SK-N-DZ (cell line): ENCODE measurements at places on chromosomes 2 and 18.

DNA sequence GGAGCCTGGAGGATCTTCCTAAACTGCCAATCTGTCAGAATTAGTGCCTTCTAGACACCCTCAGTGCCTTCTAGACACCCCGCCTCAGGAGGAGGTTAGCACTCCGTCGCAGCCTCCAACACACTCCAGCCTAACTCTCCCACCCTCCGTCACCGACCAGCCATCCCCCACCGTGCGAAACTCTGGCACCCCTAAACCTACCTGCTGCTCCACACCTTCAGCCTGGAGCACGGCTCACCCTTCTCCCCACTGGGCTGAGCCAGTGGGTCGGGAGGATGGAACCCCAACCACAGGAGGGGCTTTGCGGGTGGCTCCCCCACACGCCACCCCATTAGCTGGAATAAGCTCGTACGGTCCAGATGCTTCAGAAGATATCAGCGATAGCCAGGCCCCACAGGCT, 468.9 kb upstream of the HS6ST1 start:
- DNase-seq: no peak

DNA sequence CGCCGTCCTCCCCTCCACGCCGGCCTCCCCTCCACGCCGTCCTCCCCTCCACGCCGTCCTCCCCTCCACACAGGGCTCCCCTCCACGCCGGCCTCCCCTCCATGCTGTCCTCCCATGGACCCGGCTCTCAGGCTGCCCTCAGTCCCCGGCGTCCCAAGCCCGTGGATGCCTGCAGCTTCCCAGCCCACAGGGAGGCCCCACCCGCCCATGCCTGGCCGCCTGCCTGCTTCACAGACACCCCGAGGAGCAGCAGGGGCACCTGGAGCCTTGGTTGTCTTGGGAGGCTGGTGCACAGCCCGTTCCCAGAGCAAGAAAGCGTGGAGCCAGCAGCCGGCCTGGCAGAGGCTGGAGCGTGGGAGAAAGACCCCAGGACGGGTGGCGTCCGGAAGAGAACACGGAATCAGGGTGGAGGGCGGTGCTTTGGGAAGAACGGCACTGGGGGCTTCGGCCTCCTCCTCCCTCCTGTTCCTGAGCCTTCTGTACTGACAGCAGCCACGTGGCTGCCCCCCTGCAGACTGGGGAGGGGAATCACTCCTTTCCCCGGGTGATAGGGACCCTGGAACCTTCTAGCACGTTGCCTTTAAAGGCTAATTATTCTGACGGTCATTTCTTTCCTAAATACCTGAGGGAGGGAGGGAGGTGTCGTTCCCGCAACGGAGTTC, 26.2 kb upstream of the KCNG2 start:
- no peak for DNase-seq

DNA sequence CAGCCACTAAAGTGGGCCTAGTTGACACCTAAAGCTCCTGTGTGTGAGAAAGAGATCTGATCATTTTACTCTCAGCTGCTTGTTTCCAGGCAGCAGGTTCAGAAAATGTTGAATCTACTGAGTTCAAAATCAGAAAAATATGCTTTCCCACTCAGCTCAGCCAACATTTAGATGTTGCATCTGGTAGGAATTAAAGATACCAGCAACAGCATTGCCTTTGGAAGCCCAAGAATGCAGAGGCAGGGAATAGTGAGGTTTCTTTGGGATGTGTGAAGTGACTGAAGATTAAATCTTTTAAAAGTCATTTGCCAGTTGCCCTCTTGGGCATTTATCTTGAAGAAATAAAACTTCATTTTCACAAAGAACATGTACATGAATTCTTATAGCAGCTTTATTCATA, 33.9 kb upstream of the DOCK10 start:
- DNase-seq: no peak

GRCh38 chr2:164458792-164459191, 162.5 kb downstream of the GRB14 start:
- DNase-seq: no peak

GRCh38 chr2:221780281-221780688, 208.2 kb upstream of the EPHA4 start:
- no peak for DNase-seq

- no peak for DNase-seq
These were observed 430.4 kb downstream of the TXNL1 start for GRCh38 chr18:56207989-56208388.

DNA sequence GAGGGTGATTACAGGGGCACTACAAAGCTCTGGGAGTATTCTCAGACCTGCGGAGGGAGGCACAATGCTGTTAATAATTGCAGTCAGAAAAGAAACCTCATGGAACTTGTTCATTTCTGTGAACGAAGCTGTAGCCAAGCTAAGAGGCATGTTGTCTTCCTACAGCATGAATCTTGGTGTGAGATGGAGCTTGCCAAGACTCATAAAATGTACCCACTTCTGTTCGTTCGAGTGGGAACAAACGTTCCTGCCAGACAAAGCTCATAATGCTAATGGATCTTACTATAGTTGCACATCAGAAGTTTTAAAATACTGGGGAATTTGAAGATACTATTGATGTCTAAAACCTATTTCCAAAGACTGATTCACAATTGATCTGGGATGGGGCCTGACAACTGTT, 489.1 kb downstream of the ZEB2 start:
- no peak for DNase-seq

DNA sequence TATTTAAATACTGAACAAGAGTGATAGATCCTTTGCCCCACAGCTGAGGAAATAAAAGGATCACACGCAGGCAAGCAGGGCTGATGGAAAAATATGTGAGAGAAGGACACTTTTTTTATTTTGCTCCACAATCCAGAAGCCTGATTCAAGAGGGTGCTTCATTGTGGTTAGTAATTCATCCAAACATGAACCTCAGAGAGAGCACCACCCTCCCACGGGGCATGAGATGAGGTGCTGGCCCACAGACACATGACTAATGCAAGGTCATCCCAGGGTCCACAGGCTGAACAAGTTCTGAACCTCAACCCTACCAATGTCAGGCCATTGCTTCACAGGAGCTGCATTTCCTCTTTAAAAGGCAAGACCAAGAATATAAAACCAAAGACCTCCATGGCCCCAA, 239.6 kb downstream of the MREG start:
- no peak for DNase-seq

- DNase-seq: no peak
These were observed 128.7 kb downstream of the MEP1B start for GRCh38 chr18:32318581-32318980.

DNA sequence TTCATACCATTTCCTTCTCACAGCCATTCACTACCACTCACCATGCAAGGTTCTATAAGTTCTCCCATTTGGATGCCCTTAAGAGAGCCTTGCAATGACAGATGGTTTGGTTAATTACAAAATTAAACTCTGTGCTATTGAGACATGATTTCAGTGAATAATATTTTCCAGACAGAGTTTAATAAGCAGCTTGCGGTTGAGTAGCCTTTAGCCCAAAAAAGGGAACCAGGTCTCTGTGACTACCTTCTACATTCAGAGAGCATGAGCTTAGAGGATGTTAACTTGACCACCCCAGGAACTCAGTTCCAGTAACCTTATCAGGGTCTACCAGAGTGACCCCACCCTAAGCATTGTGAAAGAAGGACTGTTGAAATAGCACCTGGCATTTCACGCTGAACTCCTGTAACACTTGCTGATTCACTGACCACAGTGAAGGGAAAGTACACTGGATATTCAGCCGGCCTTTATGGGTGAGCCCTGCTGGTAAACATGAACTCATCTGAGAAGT, 1173.1 kb upstream of the ZEB2 start:
- no peak for DNase-seq

DNA sequence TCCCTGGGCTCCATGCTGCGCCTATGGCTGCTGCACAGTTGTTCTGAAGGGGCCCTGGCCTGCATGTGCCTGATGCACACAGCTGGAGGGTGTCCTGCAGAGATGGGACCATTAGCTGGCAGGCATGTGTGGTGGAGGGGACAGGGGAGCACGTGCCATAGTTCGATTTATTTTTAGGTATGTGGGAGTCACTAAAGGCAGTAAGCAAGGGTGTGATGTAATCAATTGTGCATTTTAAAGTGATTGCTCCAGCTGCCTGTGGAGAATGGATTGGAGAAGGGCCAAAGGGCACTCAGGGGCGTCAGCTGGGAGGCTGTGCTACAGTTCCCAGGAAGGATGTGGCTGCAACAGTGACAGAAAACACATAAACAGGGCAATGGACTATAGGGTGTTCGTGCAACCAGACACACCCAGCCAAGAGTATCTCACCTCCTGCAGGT, 205.1 kb downstream of the ARL4C start:
- DNase-seq: no peak

DNA sequence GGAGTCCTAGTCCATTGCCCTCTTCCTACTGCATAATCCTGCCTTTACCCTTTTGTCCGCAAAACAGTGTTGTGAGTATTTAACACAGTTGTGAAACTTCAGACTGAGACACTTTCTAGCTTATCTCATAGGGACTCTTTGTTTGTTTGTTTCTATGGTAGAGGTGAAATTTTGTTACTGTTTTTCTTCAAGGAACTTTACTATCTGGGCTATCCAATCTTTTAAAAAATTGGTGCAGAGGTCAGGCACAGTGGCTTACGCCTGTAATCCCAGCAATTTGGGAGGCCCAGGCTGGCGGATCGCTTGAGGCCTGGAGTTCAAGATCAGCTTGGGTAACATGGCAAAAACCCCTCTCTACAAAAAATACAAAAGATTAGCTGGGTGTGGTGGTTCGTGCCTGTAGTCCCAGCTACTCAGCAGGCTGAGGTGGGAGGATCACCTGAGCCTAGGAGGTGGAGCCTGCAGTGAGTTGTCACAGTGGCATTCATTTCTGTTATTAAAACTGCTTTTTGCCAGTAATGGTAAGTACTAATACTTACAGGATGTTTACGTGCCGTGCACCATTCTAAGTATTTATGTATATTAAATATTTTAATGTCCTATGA, 18.8 kb downstream of the GMCL1 start:
- no peak for DNase-seq

- DNase-seq: no peak
These were observed 23.3 kb downstream of the LRRC30 start for GRCh38 chr18:7254163-7254562.
